Psoas muscle (tissue), 8 donors: ENCODE measurements at places on chromosomes 1 and 21. TPM values are rescaled to one million over a fixed set of nuclear protein-coding genes. Genes with fewer than 3 reads are reported as not detected.

DNA sequence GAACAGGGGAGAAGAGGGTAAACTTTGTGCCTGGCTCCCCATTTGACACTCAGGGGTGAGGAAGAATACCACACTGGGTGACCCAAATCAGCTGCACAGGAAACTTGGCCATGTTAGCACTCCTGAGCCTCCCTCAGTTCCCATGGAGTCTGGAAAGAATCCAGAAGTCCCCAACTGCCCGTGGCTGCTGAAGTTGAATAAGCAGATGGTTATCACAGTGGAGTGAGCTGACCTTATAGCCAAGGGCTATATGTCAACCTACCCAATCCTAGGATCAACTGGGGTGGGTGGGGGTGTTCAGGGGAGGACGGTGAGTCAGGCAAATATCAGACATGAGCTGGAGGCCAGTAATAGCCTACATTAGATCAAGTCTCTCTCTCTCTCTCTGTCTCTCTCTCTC, 20.4 kb downstream of the KCNH1 start:
- DNase-seq, result no peak

- DNase-seq, result peak; percentile 69
Measured at GRCh38 chr1:228082918-228083870, 686 bp downstream of the ARF1 start.

S100A14 gene
- not detected for total RNA-seq

DNA sequence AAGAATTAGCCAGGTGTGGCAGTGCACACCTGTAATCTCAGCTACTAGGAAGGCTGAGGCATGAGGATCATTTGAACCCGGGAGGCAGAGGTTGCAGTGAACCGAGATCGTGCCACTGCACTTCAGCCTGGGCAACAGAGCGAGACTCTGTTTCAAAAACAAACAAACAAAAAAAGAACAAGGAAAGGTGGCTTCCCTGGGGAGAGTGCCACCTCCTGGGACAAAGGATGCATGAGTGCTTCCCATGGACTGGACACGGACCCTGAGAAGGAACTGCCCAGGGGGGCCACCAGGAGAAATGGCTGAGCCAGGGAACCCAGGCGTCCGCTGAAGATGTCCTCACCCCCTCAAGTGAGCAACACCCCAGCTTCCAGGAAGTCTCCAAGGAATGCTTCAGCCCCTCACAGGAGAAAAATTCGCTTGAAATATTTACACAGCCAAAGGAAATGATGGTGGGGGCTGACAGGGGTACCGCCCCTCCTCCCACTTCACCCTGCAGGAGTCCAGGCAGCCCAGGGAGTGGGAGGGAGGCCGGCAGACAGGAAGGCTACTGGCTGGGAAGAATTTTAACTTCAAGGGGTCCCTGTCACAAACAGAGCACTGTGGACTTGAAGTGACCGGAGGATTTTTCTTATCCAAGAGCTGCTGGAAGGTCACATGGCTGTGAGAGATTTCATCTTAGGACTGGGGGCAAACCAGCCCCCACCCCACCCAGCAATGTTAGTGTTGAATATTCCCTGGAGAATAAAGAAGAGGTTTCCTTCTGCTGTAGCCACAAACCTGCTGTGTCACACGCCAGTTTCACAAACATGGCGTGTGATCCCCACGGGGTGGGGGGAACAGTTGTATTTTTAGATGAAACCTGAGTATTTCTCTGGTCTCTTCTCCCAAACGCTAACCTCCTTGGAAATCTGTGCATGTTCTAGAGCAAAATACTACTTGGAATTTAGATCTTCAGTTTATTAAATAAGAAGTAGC, 90.8 kb upstream of the SLC25A33 start:
- DNase-seq, result no peak

GRCh38 chr1:195278644-195279043, 1329.6 kb downstream of the KCNT2 start:
- no peak for DNase-seq

DNA sequence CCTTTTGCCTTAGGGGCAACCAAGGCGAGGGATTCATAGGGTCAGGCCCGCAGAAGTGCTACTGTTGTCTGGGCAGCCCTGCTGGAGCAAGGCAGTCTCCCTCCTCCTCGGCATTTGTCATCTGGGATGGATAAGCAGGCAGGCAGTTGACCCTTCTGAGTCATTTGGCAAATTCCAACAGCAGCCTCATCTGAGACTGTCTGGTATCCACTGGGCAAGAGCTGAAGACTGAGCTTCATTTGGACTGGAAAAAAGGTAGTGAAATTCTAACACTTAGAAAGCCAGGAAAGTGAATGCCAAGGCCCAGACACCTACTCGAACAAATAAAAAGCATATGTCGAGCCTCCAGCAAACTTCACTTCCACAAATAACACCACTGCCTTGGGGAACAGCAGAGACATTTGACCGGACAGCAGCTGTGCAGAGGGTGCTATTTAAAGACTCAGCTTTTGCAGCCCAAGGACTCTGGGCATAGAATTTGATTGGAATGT, 4.0 kb upstream of the ZBTB40 start:
- DNase-seq, result no peak
